Right cardiac atrium (tissue), 5 donors: ENCODE measurements at places on chromosomes 5 and 9. TPM values are rescaled to one million over a fixed set of nuclear protein-coding genes. Genes with fewer than 3 reads are reported as not detected.

PTGS1 gene
- 28.6 TPM for total RNA-seq

WDR36 gene
- total RNA-seq: 14.7 TPM

SPINK7 gene
- total RNA-seq: not detected

MARCHF11 gene
- 1.3 TPM for total RNA-seq

ABHD17B gene
- 11.1 TPM for total RNA-seq

ADCY2 gene
- total RNA-seq: 1.5 TPM

TSLP gene
- 2.5 TPM for total RNA-seq

CCNH gene
- total RNA-seq: 35.5 TPM

CCL27 gene
- total RNA-seq: not detected

MTMR12 gene
- 19.1 TPM for total RNA-seq

DEPDC1B gene
- 0.54 TPM for total RNA-seq

CRHBP gene
- total RNA-seq: 3.8 TPM

TERT gene
- total RNA-seq: not detected

PCDHB2 gene
- total RNA-seq: 1.7 TPM

ZNF462 gene
- 29.0 TPM for total RNA-seq

SPATA31E1 gene
- not detected for total RNA-seq

WHRN gene
- 20.3 TPM for total RNA-seq

TAF11L3 gene
- total RNA-seq: not detected

ARHGEF39 gene
- total RNA-seq: 0.29 TPM

SMIM33 gene
- not detected for total RNA-seq

KCNV2 gene
- not detected for total RNA-seq

SEMA6A gene
- 9.4 TPM for total RNA-seq

FAM81B gene
- 19.7 TPM for total RNA-seq

CCNJL gene
- total RNA-seq: 6.6 TPM

NUTM2G gene
- not detected for total RNA-seq

PCA3 gene
- total RNA-seq: 0.26 TPM

GABRA1 gene
- not detected for total RNA-seq

PCDHB6 gene
- total RNA-seq: 0.51 TPM

SPAAR gene
- total RNA-seq: 3.7 TPM

PCDHB13 gene
- 5.8 TPM for total RNA-seq

SHOC1 gene
- not detected for total RNA-seq

CHSY3 gene
- total RNA-seq: 2.4 TPM

SNCAIP gene
- 1.6 TPM for total RNA-seq

TSSK1B gene
- 0.09 TPM for total RNA-seq

SPINK1 gene
- total RNA-seq: not detected

FCN1 gene
- total RNA-seq: 6.0 TPM

ENTREP1 gene
- 25.0 TPM for total RNA-seq

NR6A1 gene
- 1.9 TPM for total RNA-seq

LCN15 gene
- 0.32 TPM for total RNA-seq

TMEM267 gene
- total RNA-seq: 7.4 TPM

ESM1 gene
- 0.20 TPM for total RNA-seq

IFNA21 gene
- total RNA-seq: not detected

DMRTA1 gene
- total RNA-seq: 0.31 TPM

FYB1 gene
- total RNA-seq: 8.1 TPM

GOLM1 gene
- 12.9 TPM for total RNA-seq

DMAC1 gene
- total RNA-seq: 112 TPM

ABCA1 gene
- 11.0 TPM for total RNA-seq

OR13C2 gene
- total RNA-seq: not detected

INPP5E gene
- total RNA-seq: 8.9 TPM

HAVCR2 gene
- 4.9 TPM for total RNA-seq

RETREG1 gene
- total RNA-seq: 209 TPM

CEMIP2 gene
- total RNA-seq: 44.8 TPM
